ENCODE measurements at places on chromosomes 4 and X.

GRCh38 chrX:79138658-79139241, 5.7 kb upstream of the GPR174 start:
- DNase-seq, result no peak

DNA sequence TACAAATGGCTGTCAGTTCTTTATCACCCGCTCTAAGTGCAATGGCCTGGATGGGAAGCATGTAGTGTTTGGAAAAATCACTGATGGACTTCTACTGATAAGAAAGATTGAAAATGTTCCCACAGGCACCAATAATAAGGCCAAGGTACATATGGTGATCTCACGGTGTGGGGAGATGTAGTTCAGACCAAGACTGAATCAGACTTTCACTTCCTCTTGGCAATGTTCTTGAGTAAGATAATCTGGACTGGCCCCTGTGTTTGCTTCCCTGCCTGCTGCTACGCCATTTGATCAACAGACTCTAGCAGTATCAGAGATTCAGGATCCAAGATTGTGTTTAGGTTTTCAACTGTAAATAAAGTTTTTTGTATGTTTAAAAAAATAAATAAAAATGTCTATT, 682.2 kb upstream of the AMOT start:
- no peak for DNase-seq

GRCh38 chrX:93264261-93265002, 408.9 kb downstream of the NAP1L3 start:
- DNase-seq, result no peak

DNA sequence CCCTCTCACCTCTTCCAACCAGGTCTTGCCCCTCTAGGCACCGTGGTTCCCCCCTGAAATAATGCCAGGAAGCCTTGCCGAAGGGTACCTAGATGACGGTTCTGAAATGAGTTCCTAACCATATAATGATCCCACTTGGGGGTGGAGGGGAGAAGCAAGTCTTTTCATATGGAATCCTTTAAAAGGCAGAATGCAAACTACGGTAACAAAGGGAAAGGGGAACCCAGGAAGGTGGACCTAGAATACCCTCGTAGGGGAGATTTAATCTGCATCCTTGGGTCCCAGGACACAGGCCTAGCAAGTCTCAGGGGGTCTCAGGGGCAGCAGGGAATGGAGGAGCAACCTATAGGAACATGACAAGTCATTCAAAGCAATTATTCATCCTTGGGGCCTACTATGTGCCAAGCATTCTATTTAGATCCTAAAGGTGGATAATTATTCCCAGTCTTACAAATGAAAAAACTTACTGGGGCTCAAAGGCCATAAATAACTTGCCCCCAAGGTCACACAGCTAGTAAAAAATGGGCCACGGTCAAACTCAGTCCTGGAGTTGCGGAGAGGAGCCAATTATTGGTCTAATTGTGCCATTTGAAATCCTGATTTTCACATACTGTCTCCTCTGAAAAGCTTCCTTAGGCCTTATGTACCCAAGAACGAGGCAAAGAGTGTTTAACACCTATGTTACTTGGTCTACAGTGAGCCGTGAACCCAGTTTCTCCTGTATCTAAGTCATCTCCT, 8.8 kb downstream of the BCOR start:
- DNase-seq, result no peak

DNA sequence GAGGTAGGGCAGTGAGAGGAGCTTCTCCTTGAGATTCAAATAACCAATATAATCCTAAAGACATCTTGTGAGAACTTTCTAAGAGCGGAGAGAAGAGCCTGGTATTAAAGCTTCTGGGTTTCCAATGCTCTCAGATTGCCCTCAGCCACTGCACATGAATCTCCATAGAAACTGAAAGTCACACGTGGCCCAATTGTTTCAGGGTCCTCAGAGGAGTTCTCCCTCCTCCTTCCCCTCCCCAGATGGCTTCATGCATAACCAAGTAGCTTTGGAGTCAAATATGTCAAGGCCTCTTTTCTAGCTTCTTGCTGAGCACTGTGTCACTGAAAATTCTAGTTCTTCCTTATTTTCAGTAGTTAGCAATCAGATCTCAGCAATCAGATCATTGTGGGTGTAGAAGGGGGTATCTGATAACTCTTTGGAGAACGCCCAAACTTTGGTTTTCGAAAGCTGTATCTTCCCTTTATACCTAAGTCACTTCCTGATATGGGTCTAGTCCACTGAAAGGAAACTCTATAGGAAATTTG, 2.2 kb downstream of the BTK start:
- no peak for DNase-seq

- DNase-seq, result no peak
These were observed 189.3 kb upstream of the GPRIN3 start for GRCh38 chr4:89496851-89497250.

DNA sequence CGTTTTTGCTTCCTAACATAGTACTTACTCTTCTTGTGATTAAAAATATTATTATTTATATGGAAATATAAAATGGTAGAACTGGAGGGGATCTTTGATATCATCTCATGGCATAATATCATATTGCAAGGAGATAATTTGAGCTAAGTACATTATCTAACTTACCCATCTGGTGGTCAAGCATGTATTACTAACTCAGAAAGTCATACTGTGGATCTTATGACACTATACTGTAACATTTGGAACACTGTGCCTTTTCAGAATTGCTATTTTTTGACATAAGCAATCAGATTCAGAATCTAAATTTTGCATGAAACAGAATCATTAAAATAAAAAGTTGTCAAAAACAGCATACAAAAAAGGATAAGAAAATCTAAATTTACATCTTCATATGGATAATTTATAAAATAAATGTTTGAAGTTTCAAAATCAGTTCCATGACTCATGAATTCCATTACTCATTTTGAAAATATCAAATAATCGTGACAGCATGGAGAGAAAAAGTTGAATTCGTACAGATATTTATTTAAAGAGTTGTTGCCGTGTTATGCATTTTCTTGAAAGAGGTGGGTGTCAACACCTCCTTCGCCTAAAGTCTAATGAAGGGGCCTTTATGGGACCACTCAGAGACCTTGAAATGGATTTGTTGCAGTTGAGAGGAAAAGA, 928.1 kb downstream of the PDHA2 start:
- DNase-seq, result no peak

DNA sequence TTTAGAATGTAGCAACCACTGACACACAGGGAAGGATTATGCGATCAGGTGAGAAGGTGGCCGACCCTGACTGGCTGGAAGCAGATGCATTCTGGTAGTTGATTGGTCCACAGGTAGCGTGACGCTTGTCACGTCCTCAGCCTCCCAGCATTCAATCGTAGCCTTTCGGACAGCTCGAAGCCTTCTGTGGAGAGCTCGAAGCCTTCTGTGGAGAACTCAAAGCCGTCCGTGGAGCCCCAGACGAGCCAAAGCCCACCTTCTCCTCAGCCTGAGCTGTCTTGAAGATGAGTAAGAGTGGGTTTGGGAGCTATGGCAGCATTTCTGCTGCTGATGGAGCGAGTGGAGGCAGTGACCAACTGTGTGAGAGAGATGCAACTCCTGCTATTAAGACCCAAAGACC, 319 bp downstream of the RPA4 start:
- DNase-seq, result no peak

DNA sequence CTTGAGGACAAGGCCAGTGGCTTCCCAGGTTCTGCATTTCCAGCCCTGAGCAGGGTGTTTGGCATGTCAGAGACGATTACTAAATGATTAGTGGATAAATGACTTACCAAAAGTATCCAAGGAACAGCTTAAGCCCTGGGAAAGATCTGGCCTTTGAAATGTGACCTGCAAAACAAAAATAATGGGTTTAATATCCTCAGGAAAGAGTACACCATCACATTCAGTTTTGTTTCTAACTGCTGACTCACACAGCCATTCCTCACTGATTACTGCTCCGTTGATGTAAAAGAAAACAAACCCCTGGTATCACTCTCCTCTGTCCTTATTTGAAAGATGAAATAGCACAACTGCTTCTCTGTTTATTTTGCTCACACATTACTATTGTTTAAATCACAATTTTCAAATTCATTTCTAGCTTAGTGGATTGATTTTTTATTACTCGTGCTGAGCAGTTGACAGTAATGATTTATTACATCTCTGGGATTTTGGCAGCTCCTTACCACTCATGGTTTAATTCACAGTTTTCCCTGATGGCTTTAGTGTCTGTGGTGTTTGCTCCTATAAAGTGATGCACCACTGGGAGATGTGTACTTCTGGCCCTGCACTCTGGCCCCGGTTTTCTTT, 117.0 kb downstream of the CBLL2 start:
- DNase-seq, result peak; percentile 49

Data from kidney epithelial cell (primary cell).